CD4-positive, alpha-beta T cell treated with Interleukin-10 for 1 hour (primary cell): ENCODE measurements at places on chromosomes 1 and 21.

DNA sequence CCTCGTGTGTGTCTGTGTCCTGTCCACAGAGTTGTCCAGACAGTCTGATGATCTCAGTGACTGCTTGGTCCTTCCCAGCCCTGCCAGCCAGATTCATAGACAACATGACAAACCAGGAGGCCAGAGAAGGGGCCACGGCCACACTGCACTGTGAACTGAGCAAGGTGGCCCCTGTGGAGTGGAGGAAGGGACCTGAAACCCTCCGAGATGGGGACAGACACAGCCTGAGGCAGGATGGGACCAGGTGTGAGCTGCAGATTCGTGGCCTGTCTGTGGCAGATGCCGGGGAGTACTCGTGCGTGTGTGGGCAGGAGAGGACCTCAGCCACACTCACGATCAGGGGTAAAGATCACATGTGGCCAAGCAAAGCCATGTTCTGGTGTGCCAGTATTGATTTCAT, 96.4 kb downstream of the OBSCN start:
- no peak for DNase-seq

DNA sequence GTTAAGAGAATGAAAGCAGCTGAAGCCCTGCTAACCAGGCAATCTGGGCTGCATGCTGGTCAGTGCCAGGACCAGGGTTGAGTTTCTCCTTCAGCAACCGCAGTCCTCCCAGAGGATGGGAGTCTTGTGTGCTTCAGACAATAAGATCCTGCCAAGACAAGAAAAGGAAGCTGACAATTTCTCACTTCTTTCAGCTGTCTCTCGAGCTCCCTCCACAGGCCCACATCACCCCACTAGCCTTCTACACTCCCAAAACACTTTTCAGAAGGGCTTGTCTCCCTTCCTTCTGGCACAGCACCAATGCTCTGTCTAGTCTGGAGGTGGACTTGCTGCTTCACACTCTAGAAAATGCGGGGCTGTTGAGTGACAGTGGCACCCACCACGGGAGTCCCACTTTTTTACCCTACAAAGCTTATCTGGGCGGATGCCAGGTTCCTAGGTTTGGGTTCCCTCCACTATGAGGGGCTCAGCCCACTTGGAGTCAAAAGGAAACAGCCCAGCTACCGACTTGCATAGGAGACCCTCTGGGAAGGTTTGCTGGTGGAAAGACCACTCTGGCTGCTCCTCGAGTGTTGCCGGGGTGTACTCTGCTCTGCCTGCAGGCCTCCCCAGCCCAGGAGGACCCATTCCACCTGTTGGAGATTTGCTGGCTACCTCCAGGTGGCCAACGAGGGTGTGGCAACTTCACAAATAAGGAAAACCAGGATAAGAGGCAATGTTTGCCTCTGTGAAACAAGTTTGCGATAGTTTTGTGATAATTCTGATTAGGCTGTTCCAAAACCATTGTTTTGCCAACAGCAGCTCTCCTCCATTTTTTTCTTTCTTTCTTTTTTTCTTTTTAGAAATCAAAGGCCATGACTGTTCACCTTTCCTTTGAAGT, 68.9 kb downstream of the TENT5C start:
- peak; percentile 73 for DNase-seq

GRCh38 chr1:17494114-17494729, 45.3 kb upstream of the ARHGEF10L start:
- DNase-seq = peak; percentile 55

- DNase-seq = no peak
These were observed 70.7 kb upstream of the DAB1 start for GRCh38 chr1:57494530-57495079.

GRCh38 chr1:220484135-220484534, 43.8 kb upstream of the MARK1 start:
- no peak for DNase-seq

- no peak for DNase-seq
These were observed 12.8 kb upstream of the RBP7 start for GRCh38 chr1:9984253-9984652.

DNA sequence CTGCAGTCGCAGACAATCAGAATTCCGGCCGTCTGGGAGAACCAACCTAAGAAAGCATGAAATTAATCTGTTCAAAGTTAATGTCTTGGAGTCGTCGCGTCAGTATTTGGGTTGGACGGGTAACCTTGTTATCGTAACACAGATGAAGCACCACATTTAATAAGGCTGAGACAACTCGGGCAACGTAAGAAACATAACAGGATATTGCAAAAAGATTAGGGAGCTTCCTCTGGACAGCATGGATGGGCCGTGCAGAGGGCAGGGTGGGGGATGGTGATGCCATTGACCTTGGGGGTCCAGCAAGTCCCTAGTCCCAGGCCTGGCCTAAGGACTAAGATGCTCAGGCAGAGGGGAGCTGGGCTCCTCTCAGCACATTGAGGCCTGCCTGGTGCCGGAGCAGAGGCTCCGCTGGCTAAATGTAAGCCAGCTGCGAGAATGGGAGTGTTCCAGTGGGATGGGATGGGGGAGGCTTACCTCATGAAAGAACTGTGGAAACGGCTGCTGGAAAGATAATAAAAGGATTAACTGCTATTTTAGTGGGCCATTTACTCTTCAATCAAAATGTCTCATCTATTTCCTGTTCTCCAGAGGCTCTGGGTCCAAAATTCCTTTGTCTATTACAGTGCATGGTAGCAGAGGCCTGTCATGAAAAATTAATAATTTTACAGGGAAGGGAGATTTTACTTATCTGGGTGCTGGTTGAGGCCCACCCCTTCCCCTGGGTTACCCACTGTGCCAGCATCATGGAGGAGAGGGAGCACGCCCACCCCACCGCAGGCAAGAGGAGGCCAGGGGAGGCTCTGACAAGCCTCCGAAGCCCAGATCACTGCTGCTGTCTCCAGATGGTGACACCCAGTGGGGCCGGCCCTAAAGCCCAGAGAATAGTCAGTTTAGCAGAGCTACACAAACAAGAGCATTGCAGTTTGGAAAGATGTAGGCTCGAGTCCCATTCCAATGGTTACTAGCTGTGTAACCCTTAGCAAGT, 131.6 kb downstream of the DMRTB1 start:
- no peak for DNase-seq

DNA sequence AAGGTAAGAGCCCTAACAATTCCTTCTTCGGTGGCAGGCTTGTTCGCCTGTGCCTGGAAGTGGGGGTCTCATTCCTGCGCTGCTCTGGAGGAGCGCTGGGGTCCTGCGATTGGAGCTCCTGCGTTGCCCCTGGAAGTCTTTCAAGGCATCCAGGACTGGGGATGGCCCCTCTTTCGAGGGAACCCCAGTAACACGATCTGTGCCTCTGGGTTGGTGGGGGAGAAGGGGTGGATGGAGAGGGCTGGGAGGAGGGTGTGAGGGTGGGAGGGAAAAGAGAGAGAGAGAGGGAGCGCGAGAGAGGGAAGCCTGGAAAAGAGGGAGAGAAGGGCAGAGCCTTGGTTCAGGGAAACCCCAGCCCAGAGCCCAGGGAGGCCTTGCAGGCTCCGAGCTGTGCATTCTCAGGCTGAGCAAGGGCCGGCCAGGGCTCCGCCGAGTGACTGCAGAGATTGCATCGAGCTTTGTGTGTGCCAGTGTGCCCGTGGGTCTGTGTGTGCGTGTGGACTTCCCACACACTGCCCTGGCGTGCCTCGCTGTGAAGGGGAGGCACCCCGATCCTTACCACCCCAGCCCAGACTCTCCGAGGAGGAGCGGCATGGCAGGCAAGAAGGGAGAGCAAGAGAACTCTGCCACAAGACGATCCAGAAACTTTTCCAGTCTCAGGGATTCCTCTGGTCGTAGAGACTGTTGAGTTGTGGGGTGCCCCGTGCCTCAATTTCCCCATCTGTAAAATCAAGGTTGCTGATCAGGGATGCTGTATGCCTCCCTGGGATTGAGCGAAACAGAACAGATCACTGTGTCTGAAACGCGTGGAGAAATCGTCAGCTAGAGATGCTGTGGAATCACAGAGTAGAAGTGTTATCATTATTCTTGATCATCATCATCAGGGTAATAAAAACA, 619 bp downstream of the BCL9 start:
- DNase-seq = no peak

DNA sequence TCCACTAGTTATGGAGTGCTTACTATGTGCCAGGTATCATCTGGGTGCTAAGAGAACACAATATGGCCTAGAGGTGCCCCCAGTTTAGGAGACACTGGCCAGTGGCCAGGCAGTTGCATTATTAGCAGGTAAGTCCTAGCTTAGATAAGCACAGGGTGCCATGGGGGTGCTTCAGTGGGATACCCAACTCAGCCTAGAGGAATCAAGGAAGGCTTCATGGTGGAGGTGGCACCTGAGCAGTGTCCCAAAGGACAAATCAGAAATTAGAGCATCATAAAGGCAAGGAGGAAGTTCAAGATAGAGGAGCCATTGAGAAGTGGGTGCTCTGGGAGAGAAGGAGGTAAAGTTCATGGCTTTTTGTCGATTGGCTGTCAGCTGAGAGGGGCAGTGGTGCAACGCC, 31.9 kb upstream of the PKP1 start:
- DNase-seq = no peak

GRCh38 chr1:156768610-156769295, 1.4 kb downstream of the PRCC start:
- DNase-seq = no peak
